ENCODE measurements at places on chromosomes 16 and 17.

DNA sequence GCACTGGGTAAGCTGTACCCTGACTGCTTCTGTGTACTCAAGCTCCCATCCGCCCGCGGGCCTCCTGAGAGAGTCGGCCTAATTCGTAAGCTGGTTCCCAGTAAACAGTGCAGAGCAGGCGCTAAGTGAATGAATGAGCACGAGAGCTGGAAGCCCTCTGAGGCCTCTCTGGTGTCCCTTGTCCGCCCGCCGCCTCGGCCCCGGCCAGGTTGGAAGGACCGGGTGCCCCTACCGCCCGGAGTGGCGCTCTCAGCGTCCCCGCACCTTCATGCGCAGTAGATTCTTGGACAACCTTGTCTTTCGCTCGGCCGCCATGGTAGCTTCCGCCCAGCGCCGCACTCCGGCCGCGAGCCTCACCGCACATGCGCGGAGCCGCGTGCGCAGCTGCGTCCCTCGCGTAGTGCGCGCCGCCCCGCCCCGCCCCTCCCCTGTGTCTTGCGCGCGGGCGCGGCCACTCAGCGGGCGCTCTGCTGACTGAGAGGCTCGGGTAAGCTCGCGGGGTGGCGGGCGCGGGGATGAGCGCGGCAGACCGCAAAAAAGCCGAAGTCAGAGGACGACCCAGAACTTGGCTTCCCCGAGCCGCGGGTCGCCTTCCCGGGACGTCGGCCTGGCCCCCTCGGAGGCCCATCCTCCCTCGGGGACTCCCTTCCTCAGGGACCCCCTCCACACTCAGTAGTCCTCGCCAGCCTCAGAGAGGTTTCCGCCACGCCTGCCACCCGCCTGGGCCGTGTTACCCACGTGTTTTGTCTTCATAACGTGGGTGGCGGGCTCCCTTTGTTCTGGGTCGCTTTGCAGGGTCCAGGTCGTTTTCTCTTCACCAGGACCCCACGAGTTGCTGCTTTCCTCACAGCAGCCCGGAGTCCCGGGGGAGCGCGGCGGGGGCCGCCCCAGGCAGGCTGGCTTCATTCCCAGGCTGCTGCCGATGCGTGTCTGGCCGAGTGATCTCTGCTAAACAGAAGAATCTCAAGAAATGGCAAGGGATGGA is at the start of gene MPHOSPH6:
TSS of gene MPHOSPH6 (minus strand) at position 364 of the 985 bp plus-strand sequence. CDS start at position 315, 49 bp downstream.
- DNase-seq = peak; percentile 80

DNA sequence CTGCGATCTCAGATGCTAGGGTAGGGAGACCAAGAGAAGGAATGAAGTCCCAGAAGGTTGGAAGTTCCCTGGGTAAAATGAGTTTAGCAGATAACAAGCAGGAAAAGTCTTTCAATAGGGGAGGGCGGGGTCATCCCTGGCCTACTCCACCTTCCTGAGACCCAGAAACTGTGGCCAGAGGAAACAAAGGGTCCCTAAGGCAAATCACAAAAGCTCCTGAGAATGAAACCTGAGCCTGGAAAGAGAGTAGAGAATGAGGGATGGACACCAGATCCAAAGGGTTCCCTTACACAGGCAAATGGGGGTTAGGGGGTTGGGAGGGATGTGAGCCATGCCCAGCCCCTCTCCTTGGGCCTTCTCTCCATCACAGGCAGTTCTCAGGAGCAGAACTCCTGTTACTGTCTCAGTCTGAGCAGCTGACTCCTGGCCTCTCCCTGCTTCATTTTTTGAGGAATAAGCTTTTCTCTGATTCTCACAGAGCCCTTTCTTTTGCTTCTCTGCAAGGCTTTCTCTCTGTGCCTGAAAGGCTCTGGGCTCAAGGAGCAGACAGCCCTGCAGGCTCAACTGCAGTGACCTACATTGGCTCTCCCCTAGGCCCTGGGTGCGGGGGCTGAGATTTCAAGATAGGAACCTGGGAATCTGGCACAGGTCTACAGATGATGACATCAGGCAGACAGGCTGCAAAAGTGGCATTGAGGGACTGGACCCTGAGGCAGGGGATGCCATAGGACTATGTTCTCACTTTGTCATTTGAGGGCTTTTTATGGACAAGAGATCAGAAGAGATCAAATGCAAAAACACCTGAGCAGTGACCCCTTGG is 9.8 kb upstream of the NR1D1 start:
- DNase-seq = no peak

DNA sequence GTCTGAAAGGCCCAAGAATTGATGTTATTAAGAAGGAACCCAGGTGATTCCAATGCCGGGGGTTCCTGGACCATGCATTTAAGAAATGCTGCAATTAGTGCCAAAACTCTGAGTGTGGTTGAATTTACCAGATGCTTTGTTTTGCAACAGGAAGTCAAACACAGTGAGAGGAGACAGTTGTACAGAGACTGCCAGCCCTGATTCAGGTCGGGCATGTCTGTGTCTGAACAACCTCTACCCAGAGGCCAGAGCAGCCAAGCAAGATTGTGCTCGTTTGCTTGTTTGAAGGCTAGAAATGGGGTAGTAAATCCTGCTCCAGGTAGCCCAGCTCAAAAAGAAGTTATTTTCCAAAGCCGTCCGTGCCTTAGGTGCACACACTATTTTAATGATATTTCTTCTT is 412.4 kb upstream of the ERCC4 start:
- DNase-seq = no peak

GRCh38 chr16:2260250-2260649 is 7.7 kb downstream of the RNPS1 start:
- DNase-seq = no peak

- DNase-seq = no peak
These were observed 902 bp upstream of the SPATA32 start for GRCh38 chr17:45262516-45263476.

- no peak for DNase-seq
These were observed 112.5 kb downstream of the HAPSTR1 start for GRCh38 chr16:9203956-9204355.

GRCh38 chr16:88692861-88693260 is 6.6 kb upstream of the SNAI3 start:
- DNase-seq = no peak

DNA sequence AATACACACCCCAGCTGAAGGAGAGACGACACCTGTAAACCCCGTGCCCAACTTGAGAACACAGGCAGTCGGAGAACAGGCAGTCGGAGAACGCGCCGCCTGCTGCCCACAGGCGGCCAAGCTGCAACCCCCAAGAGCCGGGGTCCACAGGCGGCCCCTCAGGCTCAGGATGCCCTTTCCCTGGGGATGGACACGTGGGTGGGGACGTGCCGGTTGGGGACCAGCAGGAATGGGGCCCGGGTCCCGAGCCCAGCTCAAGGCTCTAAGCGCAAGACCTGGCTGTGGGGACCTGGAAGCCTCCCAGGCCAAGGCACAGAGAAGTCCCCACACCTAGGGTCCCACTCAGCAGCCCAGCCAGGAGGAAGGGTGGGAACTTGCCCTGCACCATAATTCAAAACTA is 79.5 kb upstream of the GNG13 start:
- DNase-seq = no peak

- DNase-seq = no peak
These were observed 111.5 kb downstream of the RMI2 start for GRCh38 chr16:11456741-11457140.

DNA sequence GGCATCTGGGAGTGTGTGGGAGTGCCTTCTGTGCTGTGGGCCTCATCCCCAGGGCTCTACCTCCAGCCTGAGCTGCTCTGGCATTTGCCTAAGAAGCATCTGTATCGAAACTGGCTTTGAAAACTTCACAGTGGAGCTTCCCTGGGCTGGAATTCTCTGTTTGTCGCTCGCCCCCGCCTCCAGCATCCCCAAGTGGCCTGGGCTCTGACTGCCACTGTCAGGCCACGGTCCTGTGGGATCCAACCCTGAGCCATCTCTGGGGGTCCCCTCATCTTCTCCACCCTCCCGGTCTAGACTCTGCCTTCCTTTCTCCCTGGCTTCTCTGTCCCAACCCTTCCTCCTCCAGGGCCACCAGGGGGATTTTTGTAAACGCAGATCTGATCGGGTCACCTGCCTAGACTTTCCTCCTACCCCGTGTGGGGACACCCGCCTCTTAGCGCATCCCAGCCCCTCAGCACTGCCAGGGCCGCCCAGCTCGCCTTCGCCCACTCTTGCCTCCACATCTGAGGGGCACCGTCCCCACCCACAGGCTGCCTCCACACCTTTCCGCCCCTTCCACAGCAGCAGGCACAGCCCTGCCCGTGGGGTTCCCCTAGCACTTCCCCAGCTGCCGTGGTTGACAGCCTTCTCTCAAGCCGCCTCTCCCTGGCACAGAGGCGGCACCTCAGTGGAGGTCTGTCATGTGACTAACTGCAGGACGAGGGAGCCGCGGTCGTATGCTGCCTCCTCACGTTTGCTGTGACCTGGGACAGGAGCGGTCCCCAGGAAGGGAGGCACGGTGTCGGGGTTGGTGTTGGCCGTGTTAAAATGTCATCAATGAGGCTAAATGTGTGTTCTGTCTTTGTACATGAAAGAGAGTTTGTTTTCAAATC is 12.0 kb downstream of the TBC1D24 start:
- DNase-seq = no peak

DNA sequence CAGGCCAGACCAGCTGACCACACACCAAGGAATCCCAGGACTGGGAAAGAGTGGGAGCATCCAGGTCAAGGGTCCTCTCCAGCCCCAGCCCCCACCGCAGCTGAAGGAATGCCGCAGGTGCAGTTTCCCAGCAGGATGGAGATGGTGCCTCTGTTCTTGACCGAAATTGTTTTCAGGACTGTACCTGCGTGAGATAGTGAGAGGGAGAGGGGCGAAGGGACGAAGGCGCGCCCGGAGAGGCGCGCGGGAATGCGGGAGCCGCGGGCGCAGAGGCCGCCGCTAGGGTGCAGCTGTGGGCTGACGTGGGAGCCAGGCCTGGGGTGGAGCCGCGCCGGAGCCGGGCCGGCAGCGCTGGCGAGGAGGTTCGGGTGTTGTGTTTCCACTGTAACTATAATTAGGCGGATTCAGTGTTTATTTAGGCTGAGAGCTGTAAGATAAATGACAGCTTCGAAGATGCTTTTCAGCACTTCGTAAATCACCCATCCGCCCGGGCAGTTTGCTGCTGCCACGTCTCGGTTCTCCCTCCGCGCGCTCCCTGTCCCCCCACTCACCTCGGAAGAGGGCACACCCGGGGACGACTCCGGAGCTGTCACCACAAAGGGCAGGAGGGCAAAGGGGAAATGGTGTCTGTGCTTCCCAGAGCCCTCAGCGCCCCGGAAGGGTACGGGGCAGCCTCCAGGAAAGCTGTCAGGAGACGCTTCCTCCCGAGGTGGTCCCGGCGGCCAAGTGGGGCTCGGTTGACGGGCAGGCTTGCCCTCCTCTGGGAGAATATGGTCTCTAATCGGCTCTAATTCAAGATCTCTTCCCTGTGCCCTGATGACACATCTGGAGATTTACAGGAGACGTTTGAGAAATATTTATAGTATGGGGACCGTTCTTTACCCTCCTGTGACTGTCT is 38.2 kb downstream of the HOXB1 start:
- DNase-seq = no peak

DNA sequence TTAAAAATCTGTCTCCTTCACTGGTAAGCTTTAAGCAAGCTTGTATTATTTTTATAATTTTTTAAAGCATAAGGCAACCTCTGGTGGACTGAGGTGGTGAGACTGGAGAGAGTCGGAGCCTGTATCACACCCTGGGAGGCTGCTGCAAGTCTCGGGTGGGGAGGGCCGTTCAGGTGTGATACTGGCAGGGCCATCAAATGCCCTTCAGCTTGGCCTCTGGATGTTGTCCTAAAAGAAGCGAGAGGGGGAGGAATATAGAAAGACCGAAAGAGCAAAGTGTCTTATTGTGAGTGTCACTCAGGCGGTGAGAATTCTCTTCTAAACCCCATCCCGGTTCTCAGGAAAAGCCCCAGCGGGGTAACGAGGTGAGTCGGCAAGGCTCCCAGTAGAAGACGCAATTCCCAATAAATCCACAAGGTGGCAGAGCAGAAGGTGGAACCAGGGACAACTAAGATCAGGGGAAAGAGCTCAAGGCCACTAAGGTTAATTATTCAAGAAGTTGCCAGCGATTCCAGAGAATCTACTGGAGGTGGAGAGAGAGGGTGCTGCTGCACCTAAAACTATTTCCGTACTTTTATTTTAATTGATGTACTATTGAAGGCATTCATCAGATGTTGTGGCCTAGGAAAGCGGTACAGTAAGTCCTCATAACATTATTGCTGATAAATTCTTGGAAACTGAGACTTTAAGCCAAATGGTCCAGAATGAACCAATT is 14.1 kb downstream of the C17orf67 start:
- peak; percentile 67 for DNase-seq

DNA sequence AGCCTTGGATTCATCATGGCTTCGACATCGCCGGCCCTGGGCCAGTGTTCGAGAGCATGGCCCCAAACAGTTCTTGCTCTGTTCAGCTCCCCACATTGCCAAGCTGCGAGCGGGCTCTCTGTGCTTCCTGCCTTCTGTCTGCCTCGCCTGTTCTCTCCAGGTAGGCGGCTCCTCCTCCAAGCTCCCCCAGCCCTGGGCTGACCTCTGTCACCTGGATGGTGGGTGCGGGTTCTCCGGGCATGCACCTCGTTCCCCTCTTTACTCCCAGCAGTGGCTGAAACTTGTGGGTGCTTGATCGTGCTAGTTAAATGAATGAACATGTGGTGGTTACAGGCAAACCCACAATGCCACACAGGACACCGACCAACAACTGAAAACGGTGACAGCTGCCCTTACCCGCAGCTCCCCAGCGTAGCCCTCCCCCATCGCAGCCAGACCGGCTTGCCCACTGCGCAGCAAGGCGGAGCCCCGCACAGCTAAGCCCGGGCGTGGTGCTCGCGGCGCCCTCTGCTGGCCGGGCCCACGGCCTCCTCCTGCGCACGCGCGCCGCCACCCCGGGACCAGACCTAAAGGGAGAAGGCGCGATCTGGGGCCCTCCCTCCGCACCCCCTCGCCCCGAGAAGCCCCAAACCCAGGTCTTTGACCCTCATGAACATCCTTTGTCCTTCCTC is 23.0 kb upstream of the EIF1 start:
- DNase-seq = peak; percentile 75

GRCh38 chr17:10210151-10210574 is 11.8 kb upstream of the GAS7 start:
- no peak for DNase-seq

GRCh38 chr16:76162046-76162445 is 115.2 kb upstream of the CNTNAP4 start:
- DNase-seq = no peak

- no peak for DNase-seq
These were observed 68.6 kb downstream of the TMEM100 start for GRCh38 chr17:55654022-55654421.
